G401 (cell line): ENCODE measurements at places on chromosomes 6 and 20.

- DNase-seq: no peak
Measured at GRCh38 chr6:6564154-6564553, 24.4 kb upstream of the LY86 start.

- DNase-seq: no peak
Measured at GRCh38 chr6:120652506-120652905, 681.8 kb downstream of the TBC1D32 start.

- DNase-seq: no peak
Measured at GRCh38 chr20:19943061-19943521, 74.1 kb upstream of the NAA20 start.

DNA sequence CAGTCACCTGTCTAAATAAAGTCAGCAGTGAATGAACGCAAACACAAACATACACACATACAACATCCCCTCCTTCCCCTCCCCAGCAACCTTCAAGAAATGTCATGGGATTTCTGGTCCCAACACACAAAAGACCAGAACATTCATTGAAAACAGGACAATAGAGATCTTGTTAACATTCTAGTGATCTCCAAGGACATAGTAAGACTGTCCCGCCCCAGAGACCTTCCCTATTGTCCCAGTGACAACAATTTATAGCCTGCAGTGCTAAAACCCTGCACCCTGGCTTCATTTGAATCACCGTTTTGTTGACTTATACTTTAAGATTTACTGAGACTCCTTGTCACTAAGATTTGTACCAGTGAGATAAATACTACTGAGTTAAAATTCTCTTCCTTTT, 143.9 kb upstream of the NOX3 start:
- no peak for DNase-seq

- DNase-seq: no peak
Measured at GRCh38 chr20:17109307-17109706, 117.5 kb upstream of the PCSK2 start.

GRCh38 chr6:28944412-28944865, 20.7 kb upstream of the TRIM27 start:
- DNase-seq: peak; percentile 79

GRCh38 chr6:35498422-35499067, 1.7 kb upstream of the TEAD3 start:
- DNase-seq: no peak

DNA sequence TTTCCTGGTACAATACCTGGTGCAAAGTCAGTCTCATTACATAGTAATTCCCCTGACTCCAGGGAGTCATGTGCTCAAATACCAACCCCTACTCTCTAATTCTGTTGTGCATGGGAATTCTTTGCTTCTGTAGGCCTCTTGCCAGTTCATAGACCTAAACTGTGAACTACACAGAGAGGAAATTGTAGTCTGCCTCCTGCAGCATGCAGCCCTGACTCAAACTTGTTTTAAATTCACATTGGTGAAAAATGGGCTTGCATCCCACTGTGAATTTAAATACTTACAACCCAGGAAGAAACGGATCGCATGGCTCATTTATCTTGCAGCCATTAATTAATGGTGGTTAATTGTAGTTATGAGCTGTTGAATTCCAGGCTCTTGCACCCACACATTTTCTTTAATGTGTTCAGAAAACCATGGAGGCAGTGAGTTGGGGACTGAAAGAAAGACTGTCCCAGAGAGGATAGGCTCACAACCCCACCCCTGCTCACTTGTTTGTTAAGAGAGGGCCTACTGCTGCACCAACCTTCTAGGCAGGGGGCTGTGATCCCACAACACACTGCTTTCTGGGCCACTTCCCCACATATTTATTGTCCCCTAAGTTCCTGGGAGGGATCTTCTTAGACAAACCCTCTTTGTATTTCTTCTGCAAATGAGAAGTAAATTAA, 579.1 kb downstream of the DHX35 start:
- no peak for DNase-seq

DNA sequence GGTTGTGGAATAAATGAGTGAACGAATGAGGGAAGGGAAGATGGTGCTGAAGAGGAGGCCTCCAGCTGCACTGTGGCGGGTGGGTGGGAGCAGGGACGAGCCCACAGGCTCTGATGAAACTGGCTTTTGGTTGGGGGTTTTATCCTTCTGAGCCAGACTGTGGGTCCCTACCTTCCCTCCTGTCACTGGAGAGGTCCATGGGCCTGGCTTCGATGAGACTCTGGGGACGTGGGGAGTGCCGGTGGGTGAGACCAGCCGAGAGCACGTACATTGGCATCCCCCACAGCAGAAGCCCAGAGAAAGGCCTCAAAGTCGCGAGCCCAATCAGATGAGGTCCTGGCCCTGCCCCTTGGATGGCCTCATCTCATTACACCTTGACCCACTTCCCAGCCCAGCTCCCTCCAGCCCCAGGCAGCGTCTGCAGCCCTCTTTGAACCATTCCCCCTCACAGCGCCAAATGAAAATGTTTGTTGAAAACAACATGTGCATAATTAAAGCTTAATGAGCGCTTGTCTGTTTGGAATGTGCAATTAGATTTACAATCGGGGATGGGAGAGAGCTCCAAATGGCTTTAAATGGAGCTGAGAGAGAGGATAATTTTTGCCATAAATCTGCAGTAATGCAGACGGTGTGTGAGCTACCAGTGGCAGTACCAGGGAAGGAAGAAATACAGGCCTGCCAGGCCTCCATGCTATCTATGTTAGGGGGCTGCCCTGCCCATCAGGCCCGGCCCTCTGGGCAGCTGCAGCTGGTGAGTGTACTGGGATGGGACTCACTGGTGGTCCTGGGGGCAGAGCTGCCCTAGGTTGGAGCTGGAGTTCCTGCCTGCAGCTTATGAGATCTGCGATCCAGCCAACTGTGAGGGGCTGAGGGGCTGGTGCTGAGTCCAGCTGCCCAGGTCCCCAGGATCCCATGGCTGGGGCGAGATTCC, 47.2 kb downstream of the TOX2 start:
- no peak for DNase-seq

DNA sequence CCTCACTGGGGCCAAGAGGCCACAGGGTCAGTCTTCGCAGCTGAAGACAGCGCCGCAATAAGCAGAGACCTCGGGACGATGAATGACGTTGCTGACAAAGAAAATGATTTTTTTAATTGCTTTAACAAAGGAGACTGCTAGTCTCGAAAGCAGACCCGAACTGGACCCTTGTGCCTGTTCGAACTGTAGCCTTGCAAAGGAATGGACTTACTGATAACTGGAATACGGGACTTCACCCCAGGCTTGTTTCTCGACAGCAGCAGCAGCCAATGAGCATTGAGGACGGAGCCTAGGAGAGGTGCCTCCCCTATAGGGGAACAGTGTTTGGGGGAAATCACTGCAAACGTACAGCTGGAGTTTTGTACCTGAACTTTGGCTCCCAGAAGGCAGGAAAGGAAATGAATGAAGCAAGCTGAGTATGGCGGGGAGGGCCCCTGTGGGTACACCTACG, 1.3 kb upstream of the TAF4 start:
- peak; percentile 56 for DNase-seq

- DNase-seq: no peak
Measured at GRCh38 chr6:7341989-7342742, 29.2 kb upstream of the SSR1 start.

- DNase-seq: no peak
Measured at GRCh38 chr6:50236164-50236563, 186.4 kb upstream of the DEFB112 start.

DNA sequence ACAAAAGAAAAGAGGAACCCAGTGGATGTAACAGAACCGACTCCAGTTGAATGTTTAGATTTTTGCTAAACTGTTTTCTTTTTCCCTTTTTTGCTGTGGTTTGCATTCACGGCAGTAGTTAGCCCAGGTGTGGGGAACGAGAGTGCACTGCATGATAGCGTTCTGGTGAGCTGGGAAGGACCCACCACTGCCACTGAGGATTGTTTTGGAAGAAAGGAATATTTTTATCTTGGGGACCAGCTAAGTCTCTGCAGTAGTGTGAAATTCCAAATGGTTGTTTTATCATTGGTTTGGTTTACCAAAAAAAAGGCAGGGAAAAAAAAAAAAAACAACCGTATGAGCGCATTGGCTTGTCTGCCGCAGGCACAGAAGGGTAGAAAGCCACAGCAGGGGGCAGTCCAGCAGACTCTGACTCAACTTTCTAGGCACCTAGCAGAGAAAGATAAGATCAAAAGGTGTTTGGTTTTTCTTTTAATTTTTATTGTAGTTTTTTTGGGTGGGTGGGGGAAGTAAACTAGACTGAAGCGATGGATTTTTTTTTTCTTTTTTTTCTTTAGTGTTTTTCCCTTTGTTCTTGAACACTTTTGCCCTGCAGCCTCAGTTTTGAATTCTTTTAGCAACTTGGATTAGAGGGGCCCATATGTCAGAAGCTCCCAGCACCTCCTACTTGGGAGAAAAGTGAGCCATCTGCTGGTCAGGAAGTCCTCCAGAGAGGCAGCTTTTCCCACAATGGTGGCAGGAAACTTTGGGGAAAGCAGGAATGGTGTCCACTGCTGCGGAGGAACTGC, 13.5 kb upstream of the RAB5IF start:
- DNase-seq: peak; percentile 59

GRCh38 chr20:37990571-37991151, 42.6 kb downstream of the TTI1 start:
- no peak for DNase-seq

- DNase-seq: no peak
Measured at GRCh38 chr6:12543953-12544352, 172.6 kb upstream of the PHACTR1 start.

DNA sequence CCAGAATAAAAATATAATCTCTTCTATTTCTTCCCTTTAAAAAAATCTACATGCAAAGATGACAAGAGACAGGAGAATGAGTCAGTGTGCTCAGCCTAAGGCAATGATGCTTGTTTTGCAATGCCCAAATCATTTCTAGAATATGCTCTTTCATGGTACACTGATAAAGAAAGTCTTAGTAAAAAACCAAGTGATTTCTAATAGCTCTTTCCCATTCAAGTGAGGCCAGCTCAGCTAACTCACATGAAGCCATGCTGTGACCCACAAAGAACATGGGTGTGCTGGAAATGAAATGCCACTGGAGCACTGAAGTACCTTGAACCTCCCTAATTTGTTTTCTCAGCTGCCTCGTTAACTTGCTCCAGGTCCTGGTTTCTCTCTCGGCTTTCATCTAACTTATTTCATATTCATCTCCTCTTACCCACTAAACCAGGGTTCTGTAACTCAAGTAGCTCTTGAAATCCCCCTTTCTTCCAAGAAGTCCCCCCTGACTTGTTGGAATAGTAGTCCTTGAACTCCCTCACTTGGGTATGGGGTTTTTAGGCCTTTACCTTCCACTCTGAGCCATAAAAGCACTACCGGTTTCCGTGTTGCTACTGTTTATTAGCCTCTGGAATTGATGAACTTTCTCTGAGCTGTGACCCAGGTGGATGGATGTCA, 92.7 kb downstream of the IRF4 start:
- DNase-seq: no peak

DNA sequence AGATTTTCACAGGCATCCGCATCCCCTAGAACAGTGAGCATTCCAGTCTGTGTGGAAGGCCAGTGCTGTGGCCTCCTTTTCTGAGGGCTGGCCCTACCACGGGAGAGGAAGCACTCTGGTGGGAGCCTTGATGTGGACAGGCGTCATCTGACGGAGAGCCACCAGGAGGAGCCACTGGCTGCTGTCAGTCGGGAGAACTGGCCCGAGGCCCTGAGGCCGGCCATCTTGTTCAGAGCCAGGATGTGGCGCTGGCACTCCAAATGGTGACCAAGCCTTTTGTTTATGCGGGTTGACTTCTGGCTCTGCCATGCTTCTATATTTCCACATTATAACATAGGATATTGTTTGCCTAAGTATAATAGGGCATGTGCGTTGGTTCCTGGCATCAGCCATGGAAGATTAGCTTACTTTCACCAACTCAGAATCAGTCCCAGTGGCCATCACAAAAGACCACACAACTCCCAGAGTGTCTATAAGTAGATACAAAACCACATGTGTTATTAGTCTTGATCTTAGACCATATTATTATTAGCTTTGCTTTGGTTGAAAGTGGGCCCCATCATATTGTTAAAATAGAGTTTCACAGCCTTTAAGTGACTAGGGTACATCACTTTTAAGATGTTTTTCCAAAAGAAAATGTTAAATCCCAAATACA, 273.9 kb upstream of the TAB2 start:
- no peak for DNase-seq

- no peak for DNase-seq
Measured at GRCh38 chr6:94735270-94735669, 842.1 kb upstream of the MANEA start.

- DNase-seq: peak; percentile 39
Measured at GRCh38 chr20:62508641-62509051, 32.9 kb upstream of the GATA5 start.

- peak; percentile 78 for DNase-seq
Measured at GRCh38 chr6:71886184-71887005, at the start of gene RIMS1. Gene RIMS1 (plus strand): TSS chr6:71886550. CDS start chr6:71887024, 474 bp downstream.

DNA sequence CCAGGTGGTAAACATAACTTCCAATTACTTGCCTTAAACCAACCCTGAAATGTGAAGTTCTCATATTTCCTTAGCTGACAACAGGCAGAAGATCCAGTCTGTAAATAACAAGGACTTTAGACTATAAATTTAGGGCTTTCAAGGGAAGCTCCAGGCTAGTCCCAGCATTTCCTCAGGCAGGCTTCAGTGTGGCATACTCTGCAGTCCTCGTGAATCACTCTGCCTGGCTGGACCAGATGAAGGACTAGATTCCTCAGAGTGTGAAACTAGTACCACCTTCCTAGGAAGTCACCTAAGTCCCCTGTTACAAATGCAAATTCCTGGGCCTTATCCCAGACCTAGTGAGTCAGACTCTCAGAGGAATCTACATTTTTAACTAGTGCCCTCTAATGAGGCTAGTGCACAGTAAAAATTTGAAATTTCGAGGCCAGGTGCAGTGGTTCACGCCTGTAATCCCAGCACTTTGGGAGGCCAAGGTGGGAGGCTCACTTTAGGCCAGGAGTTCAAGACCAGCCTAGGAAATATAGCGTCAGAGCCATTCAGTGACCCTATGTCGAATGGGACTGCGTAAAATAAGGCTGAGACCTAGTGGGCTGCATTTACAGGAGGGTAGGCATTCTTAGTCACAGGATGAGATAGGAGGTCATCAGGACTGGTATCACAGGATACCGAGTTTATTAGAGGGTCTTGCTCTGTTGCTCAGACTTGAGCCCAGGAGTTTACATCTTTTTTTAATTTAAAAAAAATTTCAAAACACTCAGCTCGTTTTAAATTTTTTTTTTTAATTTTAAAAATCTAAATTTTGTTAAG, 279.6 kb upstream of the JARID2 start:
- DNase-seq: no peak

- no peak for DNase-seq
Measured at GRCh38 chr6:3310703-3311102, 52.0 kb downstream of the PSMG4 start.
